Vein endothelial cell (primary cell): ENCODE measurements at places on chromosomes 16 and 17. TPM values are rescaled to one million over a fixed set of nuclear protein-coding genes. Genes with fewer than 3 reads are reported as not detected.

The CCL4 gene
- total RNA-seq: not detected in 2 replicates

The MYLK3 gene
- 0.10 and 0.33 TPM in 2 replicates for total RNA-seq

The KPNA2 gene
- 162 and 259 TPM in 2 replicates for total RNA-seq

The TRPV2 gene
- total RNA-seq: 16.6 and 22.9 TPM in 2 replicates

The RHBDF2 gene
- total RNA-seq: 18.0 and 29.7 TPM in 2 replicates

The SPNS2 gene
- total RNA-seq: 36.3 and 44.2 TPM in 2 replicates

The GUCY2D gene
- total RNA-seq: not detected in 2 replicates
